Stimulated activated CD8-positive, alpha-beta memory T cell treated with anti-CD3 and anti-CD28 coated beads, Interleukin-4, amount 100 ng/mL, for 1 hour (primary cell): ENCODE measurements at places on chromosomes 6 and 20.

- no peak for DNase-seq
Observed at GRCh38 chr6:100372326-100373091, 92.2 kb downstream of the SIM1 start.

GRCh38 chr6:123810214-123810613 is 6.5 kb downstream of the NKAIN2 start:
- no peak for DNase-seq

DNA sequence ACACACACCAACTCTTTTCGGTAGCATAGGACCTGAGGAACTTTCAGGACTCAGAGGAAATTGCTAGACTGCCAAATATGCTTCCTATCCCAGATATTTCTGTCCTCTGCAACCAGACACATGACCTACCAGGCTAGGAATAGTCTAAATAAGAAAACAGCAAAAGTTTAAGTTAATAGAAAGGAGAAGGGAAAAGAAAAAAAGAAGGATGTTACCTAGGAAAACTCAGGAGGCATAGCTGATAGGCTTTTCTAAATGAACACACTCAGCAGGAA is 74.6 kb downstream of the MAP3K5 start:
- no peak for DNase-seq

DNA sequence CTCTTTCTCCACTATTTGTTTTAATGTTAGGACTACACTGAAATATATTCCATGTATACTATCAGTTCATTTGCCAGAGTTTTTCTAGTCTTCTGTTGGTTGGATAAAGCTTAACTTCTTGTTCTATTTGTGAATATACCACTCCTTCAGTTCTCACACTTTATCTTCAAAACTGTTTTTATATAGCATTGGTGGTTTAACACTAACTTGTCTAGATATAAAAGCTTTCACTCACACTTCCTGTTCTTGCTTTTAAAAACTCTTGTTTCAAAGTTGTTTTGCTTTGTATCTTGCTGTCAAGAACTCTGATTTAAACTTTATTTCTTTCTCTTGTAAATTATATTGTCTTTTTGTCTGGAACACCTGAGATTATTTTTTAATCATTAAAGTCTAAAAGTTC is 226.8 kb upstream of the TENT5A start:
- DNase-seq, result no peak

DNA sequence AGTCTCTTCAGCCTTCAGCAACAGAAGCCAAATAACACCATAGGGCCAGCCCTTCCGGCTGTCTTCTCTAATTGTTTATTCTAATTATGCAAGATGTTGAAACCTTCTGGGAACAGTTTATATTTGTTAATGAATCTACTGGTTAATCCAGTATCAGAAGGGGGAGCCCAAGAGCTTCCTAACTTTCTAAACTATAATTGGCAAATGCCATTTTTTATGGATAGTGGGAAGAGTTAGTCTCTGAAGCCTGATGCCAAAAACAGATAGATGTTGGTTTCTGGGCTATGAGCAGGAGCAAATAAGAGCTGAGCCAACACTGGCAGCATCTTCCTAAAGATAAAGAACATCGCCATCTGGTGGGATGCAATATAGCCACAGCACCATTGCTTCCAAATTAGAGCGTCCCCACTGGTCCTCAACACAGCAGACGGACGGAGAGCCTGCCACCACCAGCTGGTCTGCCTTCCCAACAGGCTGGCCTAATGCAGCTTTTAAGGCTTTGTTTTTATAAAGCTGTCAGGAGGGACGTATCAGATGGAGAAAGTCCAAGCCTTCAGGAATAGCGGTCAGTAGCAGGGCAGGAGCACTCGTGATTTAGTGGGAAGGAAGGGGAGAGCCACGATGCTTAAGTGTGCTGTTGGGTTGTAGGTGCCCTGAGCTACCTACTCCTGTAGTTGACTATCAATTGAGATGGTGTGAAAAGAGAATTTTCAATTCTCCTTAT is 118.8 kb downstream of the RALGAPA2 start:
- DNase-seq, result no peak

DNA sequence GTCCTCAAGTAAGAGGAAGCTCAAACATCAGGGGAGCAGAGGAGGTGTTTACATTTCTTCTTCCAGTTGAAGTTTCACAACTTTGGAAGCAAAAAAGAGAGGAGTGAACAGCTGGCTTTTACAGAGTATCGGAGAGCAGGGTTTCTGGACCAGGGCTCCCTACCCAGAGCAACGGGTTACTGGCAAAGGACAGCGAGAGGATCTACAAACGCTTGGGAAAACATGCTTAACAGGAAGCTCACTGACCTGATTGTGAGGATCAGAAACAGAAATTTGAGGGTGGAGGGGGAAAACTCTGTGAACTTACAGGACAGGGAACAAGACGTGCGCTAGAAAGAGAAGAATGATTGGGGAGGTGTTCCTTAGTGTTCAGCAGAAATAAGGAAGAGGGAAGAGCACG is 85.7 kb upstream of the TAB2 start:
- no peak for DNase-seq

GRCh38 chr6:37057128-37057471 is 51.6 kb downstream of the FGD2 start:
- no peak for DNase-seq

- no peak for DNase-seq
Observed at GRCh38 chr6:65566117-65566516, 140.9 kb downstream of the EYS start.

DNA sequence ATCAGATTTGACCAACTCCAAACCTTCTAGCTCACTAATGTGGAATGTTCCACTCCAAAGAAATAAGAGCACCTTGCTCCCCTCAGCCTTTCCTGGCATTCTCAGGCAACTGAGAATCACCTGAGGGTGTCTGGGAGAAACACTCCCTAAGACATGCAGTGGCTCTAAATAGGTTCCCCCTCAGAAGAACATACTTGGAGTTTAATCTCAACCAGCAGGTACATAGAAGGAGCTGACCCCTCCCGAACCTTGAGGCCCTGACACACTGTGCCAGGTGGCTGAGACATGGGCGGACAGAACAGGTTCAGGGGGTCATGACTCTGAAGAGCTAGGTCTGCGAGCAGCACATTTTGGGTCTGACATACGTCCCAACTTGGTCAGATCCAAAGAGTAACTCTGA is 107.6 kb upstream of the MAP3K4 start:
- DNase-seq, result no peak

- no peak for DNase-seq
Observed at GRCh38 chr20:46999801-47000465, 105.3 kb downstream of the EYA2 start.

- no peak for DNase-seq
Observed at GRCh38 chr6:93496548-93496947, 77.2 kb upstream of the EPHA7 start.

- no peak for DNase-seq
Observed at GRCh38 chr6:151679081-151679480, 128.4 kb upstream of the ESR1 start.

GRCh38 chr20:41279546-41280225 is 37.8 kb downstream of the ZHX3 start:
- no peak for DNase-seq

DNA sequence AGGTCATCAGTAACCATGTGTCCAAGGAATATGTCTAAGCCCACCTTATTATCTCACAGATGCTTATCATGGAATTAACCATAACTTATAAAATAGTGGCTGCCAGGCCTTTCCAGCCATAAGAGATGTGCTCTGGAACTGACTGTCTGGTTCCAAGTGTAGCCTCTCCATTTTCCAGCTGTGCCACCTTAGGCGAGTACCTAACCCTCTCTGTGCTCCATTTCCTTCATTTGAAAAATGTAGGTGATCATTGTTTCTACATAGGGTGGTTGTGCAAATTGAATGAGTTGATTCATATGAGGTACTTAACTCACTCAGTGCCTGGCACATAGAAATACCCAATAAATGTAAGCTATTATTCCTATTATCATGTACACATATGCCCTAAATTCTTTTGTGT is 102.5 kb upstream of the IYD start:
- DNase-seq, result no peak

GRCh38 chr20:22597303-22597702 is 12.9 kb upstream of the FOXA2 start:
- DNase-seq, result no peak

GRCh38 chr20:45985573-45985972 is 13.6 kb upstream of the ZNF335 start:
- DNase-seq, result no peak

DNA sequence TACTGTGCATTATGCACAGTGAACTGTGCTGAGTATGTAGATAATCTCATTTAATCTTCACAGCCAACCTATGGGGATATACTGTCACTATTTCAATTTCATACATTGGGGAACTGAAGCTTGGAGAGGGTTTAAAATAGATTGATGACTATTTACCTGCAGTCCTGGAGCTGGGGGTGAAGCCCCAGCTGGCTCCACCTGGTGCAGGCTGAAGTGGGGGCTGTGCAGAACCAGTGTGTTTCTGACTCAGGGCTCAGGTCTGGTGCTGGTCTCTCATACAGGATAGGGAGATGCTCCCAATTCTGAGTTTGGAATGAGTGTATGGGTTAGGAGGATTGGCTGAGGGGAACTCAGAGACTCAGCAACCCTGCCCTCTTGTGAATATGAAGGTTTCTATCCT is 176.1 kb upstream of the CEP162 start:
- DNase-seq, result no peak

- DNase-seq, result no peak
Observed at GRCh38 chr6:111692327-111693164, 86.9 kb upstream of the TRAF3IP2 start.

GRCh38 chr6:39239527-39240154 is 10.4 kb upstream of the KCNK5 start:
- no peak for DNase-seq

DNA sequence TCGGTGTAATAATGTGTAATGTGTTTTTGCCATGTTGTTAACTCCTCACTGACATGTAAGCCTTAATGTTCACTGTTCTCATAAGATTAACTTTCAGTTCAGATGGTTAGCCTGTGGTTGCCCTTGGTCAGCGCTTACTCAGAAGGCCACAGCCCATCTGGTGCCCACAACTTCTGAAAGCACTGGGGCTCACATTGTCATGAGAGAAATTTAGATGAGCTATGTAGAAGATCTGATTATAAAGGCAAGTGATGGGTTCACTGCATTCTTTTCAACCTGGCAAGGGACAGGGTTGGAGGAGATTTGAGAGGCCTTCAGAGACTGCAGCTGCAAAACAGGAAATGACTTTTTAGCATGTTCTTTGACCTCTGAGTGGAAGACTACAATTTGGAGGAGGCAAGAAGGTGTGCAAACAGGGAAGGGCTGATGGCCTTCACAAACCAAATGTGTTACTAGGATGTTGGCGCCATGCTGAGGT is 242.3 kb upstream of the SUPT3H start:
- no peak for DNase-seq

GRCh38 chr6:130120731-130121130 is 102.0 kb downstream of the SAMD3 start:
- no peak for DNase-seq

GRCh38 chr6:130781557-130781956 is 45.6 kb upstream of the SMLR1 start:
- DNase-seq, result no peak

- DNase-seq, result no peak
Observed at GRCh38 chr6:158266131-158266530, 46.1 kb upstream of the TULP4 start.

DNA sequence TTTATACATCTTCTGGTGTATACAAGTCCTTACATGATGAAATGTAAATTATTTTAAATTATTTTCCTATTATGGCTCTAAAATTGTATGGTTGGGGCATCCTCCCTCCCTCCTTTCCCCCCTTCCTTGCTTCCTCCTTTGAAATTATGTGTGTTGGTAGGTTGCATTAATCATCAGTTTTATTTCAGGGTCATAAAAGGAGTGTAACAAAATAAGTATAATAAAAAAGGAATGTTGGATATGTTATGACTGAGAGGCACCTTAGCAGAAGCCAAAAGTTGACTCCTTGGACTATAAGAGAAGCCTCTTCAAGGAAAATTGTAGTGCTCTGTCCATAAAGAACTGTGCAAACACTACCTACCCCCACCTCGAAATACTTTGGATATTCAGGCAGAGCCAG is 46.6 kb upstream of the PTPRK start:
- DNase-seq, result no peak

DNA sequence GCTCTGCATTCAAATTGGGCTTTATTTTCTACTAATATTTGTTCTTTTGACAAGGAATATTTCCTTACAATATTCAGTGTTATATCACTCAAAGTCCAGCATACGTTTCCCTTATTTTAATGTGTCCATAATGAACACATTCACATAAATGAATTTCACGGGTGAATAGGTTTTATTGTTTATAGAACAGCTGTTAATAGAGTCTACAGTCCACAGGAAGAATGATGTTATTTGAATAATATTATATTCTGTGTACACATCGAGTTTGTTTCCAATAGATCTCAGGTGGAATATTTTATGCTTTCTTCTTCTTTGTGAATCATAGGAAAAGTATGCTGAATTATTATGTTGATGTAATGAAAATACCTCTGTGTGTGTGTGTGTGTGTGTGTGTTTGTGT is 582.4 kb downstream of the CDH26 start:
- DNase-seq, result no peak

DNA sequence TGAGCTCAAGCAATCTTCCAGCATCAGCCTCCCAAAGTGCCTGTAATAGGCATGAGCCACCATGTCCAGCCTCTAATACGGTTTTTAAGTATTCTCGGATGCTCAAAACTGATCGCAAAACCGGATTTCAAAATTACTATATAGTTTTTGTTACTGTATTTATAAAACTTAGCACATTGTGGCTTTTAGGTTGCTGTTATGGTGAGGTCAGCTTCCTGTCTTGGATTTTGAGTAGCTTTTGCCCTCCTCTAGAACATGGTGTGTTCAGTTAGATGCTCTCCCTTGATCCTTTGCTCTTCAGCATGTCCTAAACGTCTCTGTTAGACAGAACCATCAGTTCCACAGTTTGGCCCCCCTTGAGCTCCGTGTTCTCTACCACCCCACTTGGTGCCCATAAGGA is 96.2 kb downstream of the RPP40 start:
- DNase-seq, result no peak

GRCh38 chr20:59324521-59325141 is 24.2 kb downstream of the EDN3 start:
- no peak for DNase-seq

DNA sequence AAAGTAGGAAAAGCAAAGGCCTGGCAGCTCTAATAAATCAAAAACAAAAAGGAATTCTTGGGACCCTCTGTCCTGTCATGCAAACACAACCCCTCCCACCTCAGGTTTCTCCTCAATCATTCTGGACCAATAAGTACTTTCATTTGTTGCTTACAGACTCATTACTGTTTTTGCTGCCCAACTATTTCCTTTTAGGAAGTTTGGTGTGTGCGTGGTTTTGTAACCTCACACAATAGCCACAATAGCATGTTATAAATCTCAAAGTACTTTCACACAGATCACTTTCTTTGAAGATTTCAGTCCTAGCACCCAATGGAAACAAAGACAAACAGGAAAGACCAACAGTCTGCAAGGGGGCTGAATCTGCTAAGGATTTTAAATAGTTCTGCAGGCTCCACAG is 4.5 kb downstream of the MRPL14 start:
- no peak for DNase-seq

DNA sequence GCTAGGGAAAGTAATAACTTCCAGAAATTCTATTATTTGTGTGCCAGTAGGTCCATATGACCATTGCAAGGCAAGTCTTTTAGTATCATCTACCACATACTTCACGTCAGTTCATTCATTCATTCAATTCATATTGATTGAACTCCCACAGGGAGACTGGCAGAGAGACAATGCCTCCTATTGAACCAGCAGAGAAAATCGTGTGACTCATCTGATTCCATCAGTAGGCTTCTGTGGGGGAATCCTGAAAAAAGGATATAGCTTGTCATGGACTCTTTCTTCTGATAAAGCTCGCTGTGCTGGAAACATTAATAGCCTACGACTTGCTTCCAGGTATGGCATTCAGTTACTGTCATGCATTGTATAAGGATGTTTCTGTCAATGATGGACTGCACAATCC is 45.3 kb upstream of the CNR1 start:
- no peak for DNase-seq
